ENCODE measurements at places on chromosomes 12 and 14.

DNA sequence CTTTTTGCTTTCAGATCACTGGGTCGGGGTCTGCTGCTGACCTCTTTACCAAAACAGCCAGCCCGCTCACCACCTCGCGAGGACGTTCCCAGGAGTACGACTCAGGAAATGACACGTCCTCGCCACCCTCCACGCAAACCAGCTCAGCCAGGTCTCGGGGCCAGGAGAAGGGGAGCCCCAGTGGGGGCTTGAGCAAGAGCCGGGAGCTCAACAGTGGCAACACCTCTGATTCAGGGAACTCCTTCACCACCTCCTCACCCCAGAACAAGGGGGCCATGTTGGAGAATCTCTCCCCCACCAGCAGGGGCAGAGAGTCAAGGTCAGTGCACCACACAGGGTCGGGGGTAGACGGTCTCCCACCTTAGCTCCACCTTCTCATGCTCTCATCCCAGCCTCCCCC lies 33.4 kb upstream of the HSPB8 start:
- DNase-seq, result no peak

- peak; percentile 32 for DNase-seq
Measured at GRCh38 chr12:10540776-10541205, 35.1 kb downstream of the EIF2S3B start.

DNA sequence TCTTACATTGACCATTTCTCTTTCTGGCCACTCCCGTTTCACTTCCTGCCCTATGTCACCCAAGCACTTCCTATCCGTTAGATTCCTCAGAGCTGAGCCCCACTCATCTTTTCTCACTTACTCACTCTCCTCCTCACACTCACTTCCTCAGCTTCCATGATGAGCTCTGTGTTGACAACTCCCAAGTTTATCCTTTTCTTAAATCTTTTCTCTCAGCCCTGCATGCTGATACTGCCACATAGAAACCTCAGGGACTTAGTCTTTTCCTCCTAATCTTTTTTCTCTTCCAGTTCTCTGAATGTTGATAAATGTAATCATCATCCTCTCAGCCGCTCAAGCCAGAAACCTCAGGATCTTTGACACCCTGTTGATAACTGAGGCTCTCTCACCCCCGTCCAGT lies 99.6 kb downstream of the ANO6 start:
- no peak for DNase-seq

DNA sequence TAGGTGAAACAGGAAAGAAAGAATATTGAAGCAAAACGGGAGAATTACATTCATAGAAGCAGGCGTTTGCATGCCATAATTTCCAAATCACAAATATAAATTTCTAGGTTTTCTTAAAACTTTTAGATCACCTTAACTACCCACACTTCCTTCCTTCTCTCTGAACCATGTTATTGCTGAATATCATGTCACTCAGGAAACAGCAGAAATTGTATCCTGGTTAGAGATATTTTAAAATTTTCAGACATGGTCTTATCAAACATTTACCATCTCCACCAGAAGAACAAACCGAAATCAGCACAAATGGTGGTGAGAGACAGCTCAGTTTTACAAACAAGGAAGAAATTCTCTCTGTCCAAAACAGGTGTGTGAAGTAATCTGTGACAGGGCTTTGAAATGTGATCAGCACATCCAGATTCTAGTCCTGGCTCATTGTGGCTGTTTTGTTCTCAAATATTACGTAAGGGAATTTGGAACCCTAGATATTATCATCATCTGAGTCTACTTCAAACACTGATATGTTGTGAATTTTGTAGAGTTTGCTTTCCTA lies 16.3 kb downstream of the TESPA1 start:
- no peak for DNase-seq

DNA sequence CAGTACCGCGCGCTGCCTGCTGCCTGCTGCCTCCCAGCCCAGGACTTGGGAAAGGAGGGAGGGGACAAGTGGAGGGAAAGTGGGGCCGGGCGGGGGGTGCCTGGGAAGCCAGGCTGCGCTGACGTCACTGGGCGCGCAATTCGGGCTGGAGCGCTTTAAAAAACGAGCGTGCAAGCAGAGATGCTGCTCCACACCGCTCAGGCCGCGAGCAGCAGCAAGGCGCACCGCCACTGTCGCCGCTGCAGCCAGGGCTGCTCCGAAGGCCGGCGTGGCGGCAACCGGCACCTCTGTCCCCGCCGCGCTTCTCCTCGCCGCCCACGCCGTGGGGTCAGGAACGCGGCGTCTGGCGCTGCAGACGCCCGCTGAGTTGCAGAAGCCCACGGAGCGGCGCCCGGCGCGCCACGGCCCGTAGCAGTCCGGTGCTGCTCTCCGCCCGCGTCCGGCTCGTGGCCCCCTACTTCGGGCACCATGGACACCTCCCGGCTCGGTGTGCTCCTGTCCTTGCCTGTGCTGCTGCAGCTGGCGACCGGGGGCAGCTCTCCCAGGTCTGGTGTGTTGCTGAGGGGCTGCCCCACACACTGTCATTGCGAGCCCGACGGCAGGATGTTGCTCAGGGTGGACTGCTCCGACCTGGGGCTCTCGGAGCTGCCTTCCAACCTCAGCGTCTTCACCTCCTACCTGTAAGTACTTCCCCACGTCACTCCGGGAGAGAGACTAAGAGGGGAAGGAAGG lies at the start of gene LGR5:
TSS of gene LGR5 (plus strand) at position 186 of the 732 bp plus-strand sequence. CDS start at position 469, 283 bp downstream.
- no peak for DNase-seq

DNA sequence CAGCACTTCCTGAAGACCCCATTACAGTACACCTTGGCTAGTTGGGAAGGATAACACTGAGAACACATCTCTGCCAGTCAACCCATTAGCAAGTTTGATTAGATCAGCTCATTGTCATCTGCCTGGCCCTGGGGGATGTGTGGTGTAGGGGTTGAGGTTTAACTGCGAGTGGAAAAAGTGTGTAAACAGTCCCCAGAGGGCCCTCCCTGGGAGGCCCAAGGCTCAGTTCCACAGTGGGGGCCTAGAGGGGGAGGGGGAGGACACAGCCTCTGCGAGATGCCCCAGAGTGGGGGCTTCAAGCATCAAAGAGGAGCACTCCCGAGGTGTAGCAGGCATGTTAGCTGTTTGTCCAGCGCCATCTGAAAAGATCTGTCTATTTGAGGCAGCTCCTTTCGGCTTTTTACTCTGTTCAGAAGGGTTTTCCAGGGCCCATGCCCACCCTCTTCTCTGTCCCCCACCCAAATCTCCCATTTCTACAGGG lies 344 bp downstream of the LPAR5 start:
- no peak for DNase-seq

DNA sequence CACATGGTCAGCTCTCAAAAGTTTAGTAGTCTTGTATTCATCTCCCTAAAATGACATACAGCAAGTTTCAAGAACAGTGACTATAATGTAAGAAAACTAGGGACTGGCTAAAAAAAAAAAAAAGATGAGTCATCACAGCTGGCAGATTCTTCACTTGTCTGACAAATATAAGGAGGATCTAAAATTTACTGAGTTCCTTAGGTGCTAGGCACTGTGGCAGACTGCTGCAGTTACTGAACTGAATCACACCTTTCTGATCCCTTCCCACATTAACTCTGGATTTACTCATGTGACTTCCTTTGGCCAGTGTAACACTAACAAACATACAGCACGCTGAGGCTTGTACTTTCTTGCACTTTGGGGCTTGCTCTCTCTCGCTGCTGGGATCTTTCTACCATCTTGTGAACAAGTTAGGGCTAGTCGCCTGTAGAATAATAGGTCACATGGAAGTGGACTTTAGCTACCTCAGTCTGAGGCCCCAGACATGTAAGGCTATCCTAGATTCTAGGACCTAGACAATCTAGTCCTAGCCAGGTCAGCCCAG lies 32.1 kb downstream of the BAZ1A start:
- peak; percentile 56 for DNase-seq

- no peak for DNase-seq
Measured at GRCh38 chr14:74649167-74649566, 37.1 kb upstream of the LTBP2 start.

- no peak for DNase-seq
Measured at GRCh38 chr12:57377103-57377840, 53.6 kb downstream of the R3HDM2 start.

- DNase-seq, result no peak
Measured at GRCh38 chr12:111596985-111597830, 1.9 kb downstream of the ATXN2 start.

DNA sequence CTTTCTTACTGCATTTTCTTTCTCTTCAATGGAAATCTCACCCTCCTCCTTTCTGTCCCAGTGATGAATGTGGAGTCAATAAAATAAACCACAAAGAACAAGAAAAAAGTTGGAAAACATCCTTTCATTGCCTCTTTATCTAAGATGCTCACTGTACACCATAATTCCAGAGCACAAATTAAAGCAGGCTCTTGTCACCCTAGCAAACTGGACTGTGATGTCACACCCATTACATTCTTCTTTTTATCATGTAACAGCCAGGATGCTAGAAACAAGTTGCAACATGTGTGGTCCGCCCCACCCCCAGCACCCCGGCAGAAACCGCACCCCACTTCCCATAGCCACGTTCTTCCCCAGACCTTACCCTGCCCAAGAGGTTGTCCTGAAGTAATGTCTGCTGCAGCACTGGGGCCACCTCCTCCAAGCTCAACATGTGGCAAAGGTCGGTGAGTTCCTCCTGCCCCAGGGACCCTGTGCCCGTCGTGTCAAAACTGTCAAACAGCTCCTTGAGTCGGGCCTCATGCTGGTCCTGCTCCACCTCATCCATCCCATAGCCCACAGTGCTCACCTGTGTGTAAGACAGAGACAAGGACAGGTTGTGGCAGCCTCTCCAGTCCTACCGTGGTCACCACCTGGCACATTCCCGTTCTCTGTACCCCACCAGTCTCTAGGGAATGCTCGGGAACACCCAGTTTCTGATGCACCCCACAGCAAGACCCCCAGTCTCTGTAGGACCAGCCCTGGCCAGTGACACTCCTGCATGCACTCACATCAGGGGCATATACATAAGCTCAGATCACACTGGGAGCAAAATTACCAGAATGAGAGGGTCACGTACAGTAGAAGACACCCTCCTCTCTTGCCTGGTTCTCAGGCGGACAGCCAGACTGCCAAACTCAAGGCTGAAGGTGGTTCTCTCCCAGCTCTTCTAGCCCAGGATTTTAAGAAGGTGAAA lies 9.2 kb downstream of the NIN start:
- no peak for DNase-seq

- no peak for DNase-seq
Measured at GRCh38 chr14:49512571-49512970, 73.6 kb downstream of the RPS29 start.

- no peak for DNase-seq
Measured at GRCh38 chr14:22549324-22549962, 39.6 kb downstream of the DAD1 start.

- peak; percentile 71 for DNase-seq
Measured at GRCh38 chr14:29240066-29240465, 473.5 kb downstream of the FOXG1 start.

DNA sequence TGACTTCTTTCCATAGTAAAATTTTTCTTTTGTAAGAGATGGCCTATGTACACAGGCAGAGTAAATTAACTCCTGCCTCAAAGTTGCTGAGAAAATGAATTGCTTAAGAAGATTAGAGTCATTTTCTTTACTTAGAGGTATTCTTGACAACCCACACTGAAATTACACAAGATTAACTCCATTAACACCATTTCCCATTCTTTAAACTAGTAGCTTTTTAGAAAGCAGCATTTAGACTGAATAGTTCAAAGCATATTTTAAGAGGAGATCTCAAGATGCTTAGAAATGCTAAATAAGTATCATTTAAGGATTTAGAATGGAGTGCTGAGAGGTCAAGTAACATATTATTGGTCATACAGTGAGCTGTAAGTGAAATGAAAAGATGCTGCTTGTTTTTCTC lies 35.5 kb downstream of the PUS7L start:
- no peak for DNase-seq

- no peak for DNase-seq
Measured at GRCh38 chr12:109444259-109444658, 32.8 kb downstream of the KCTD10 start.

DNA sequence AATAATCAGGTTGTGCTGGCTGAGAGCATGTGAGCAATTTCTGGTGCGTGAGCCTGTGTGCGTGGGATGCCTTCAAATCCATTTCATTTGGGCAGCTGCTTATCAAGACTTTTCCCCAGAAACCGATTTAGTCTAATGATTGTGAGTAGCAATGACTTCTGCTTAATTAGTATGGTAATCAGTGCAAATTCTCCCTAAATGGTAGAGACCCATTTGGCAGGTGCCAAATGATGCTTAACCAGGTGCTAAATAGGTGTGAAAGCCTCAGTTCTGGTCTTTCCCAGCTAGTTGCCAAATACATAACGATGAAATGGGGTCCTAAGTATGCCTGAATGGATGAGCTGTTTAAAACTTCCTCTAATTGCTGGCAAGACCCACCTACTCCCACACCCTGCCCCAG lies 248.4 kb upstream of the CCDC196 start:
- no peak for DNase-seq

- DNase-seq, result no peak
Measured at GRCh38 chr12:6166808-6167207, 33.4 kb upstream of the CD9 start.

DNA sequence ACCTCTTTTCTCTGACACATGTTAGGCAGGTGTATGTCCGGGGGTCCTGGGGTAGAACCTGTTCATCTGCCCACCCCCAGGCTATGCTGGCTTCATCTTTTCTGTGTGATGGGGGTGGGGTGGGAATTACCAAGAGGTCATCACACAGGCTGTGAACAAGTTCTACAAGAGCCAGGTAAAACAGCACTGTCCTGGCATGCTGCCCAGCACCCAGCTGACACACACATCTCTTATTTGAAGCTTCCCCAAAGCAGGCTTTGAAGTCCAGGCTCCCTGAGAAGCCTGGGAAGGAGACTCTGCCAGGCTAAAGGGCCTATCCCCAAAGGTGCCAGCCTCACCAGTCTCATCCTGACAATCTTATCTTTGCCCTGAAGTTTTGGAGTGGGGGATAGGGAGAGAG lies 141.1 kb downstream of the ALG10 start:
- DNase-seq, result no peak

DNA sequence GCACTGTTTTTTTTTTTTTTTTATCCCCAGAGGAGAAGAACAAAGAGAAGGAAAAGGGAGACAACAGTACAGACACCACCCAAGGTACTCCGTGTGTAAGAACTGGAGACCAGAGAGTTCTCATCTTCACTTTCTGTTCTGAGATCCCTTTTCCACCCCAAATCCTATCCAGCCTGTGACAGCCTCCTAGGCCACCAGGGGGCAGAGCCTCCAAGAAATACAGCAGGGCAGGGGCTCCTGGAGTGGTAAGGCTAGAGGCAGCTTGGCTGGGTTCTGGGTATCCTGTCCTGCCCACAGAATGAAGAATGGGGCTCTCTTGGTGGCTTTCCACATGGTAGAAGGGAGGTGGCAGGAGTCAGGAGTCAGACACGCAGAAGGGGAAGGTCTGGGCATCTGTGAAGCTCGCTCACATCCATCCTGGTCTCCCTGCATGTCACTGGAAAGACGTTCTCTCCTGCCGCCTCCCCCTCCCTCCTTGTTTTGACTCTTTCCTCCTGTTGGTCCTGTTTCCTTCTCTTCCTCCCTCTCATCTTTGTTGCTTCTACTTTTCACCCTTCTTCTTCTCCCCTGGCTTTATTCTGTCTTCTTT lies 12.0 kb downstream of the CLSTN3 start:
- DNase-seq, result no peak

GRCh38 chr12:88623777-88624548 lies 43.7 kb upstream of the KITLG start:
- no peak for DNase-seq

Measured in GM04504 (cell line).